ENCODE measurements at places on chromosomes 7 and 10.

DNA sequence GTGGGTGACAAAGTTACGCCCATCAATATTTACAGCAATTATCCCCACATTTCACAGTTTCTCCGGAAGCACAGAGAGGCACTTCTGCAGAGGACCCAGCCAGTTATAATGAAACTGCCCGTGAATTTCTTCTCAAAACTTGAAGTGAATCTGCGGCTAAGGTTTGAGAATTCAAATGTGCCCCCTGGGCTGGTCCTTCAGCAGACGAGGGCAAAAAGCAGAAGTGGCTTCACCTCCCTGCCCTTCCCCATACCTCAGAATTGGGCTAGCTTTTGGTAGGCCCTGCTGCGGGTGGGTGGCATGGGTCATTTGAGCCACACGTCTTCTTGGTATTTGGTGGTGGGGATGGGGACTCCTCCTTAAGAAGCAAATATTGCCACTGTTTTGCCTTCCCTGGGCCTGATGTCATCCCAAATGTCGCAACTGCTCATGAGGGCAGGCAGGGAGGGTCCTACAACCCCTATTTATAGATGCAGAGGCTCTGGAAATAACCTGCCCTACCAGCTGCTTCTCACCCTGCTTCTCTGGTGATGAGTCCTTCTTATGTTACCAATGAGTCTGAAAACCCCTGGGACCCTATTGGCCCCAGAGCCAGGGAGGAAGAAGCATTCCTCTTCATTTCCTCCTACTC, 16.6 kb upstream of the WDFY4 start:
- no peak for DNase-seq

DNA sequence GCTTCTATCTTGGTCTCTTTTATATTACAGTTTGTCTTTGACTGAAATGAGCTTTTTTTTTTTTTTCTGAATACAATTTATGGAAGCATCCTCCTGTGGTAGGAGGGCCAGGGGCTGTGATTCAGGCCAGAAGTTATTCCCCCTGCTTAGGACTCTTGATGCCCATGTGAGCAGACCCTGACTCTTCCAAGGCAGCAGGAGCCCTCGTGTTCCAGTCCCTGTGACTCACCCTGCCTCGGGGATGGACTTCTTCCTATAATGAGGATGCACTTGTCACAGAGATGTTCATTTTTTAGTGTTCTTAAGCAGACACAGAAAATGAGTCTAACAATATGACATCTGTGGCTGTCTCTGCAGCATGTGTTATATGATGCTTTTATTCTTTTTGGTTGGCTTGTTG, 1293.7 kb upstream of the AUTS2 start:
- DNase-seq = no peak

GRCh38 chr7:27897001-27897400, 157.0 kb downstream of the TAX1BP1 start:
- DNase-seq = no peak

DNA sequence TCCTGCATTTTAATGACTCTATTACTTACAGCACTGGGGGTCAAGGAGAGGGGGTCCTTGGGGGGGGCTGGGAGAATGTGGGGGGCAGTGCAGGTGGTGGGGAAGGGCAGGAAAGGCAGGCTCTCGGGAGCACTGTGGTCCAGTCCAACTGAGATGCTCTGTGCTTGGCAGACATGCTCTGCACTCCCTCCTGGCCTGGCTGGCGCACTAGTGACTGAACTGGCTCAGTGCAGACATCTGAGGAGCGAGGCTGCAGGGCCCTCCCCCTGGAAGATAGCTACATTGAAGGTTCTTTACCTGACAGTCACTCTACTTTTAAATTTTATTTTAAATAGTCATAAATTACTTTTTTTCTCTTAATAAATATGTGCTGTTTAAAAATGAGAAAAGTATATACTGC, 105.7 kb downstream of the NEURL1 start:
- DNase-seq = no peak

DNA sequence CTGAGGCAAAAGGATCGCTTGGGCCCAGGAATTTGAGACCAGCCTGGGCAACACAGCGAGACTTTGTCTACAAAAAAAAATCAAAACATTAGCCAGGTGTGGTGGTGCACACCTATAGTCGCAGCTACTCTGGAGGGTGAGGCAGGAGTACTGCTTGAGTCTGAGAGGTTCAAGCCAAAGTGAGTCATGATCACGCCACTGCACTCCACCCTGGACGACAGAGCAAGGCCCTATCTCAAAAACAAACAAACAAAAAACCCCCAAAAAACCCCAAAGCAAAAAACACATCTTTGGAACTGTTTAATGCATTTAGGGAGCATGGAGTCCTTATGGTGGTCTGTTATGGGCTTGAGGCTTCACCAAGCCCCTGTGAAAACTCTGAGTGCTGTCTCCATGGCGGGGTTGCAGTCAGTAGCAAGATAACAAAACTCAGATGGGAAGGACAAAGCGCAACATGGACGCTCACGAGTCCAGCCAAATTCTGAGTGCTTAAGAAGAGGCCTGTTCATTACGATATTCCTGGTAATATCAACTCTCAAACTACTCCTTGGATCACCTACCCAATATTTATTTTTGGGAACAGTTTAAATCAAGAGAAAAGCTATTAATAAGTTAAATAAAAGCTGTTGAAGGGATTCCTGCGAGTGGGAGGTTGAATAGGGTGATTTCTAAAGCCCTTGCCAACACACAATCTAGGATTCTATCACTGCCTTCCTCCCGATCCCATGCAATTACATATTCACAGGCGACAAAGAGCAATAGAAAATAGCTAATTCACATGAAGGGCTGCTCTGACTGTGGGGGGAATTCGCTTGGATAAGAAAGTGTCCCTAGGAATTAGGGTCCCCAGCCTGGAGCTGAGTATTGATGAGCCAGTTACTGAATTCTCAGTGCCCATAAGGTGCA, 123.3 kb downstream of the HIPK2 start:
- DNase-seq = no peak

GRCh38 chr10:44340557-44340956, 44.3 kb downstream of the CXCL12 start:
- DNase-seq = no peak

Measured in SHP77 (cell line).